ENCODE measurements at places on chromosomes 4 and X.

DNA sequence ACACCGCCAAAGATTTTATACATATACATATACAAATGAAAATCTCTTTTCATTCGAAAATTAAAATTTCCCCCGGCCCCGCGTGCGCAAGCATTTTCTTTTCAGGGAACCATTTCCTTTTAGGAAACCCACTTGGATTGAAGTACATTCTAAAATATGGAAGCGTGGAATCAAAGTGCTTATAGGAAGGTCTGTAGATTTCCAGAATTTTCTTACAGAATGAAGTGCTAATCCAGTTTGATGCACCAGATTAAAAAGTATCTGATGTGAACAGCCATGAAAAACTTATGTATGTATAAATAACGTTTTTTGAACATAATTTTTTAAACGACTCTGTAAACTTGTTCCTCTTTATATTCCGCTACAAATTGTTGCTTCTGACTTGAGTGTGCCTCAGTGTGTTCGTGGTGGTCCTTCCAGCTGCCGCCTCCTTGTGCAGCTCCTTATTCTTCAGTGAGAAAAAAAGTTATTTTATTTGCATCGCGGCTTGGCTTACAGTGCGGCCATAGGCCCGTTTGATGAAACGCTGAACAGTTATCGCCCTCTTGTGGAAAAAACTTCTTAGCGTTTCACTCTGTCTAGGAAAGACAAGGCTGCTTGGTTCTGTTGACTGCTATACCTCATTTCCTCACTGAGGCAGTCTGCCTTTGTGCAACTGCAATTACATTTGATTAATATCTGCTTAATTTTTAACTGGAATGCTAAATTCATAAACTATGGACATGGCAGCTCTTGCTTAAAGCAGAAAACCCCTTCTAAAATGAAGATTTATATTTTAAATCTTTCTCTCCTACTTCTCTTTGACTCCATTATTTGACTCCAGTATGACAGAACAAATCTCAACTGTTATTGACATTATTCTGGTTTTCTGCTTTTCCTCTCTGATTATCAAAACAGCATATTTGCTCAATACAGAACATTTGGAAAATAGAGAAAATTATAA lies 4.7 kb upstream of the NKX6-1 start:
- no peak for DNase-seq

- DNase-seq = no peak
These were observed 18.4 kb upstream of the MGST2 start for GRCh38 chr4:139647184-139647583.

DNA sequence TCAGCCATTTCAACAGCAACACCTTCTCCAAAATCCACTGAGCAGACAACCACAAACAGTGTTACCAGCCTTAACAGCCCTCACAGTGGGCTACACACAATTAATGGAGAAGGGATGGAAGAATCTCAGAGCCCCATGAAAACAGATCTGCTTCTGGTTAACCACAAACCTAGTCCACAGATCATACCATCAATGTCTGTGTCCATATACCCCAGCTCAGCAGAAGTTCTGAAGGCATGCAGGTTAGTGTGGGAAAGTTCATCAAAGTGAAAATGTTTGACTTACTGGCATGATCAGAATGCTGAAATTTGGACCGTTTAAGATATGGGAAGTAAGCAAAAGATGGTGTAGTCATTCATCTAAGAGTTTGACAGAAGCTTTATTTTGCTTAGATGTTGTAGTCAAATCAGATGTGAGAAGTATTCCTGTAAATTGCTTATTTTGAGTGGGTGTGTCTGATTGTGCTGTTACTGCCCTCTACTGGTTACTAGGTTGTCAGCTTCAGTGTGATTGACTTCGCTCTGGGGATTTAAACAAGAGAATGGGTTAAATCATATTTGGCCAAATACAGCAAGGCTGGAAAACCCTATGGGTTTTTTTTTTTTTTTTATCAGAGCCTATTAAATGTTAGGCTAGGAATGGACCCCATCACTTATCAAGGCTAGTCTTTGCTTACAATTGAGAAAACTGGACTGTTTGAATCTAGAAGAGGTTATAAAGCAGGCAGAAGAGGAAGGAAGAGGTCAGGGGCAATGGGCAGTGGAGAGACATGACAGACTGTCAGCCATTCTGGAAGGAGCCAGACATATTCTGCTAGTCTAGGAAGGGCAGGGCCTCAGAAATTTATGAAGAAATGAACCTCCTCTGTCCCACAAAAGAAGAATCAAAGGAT lies 130.3 kb downstream of the DIPK2B start:
- DNase-seq = no peak

DNA sequence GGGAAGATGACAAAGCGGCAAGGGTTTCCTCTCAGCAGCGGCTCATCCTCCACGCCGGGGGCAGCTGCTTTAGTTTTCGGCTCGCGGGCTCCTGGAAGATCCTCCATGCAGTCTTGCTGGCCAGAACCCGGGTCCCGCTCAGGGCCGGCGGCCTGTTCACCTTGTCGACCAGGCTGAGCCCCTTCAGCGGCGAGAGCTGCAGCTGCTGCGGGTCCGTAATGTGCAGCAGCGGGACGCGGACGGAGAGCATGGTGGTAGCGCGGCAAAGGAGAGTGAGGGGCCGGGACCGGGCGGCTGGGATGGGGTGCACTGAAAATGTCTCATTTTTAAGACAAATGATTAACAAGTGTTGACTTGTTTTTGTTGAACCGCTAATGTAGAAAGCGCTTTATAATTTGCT lies 33.2 kb downstream of the EFHC2 start:
- DNase-seq = no peak

- DNase-seq = no peak
These were observed 19.4 kb downstream of the SORBS2 start for GRCh38 chr4:185792384-185793115.

DNA sequence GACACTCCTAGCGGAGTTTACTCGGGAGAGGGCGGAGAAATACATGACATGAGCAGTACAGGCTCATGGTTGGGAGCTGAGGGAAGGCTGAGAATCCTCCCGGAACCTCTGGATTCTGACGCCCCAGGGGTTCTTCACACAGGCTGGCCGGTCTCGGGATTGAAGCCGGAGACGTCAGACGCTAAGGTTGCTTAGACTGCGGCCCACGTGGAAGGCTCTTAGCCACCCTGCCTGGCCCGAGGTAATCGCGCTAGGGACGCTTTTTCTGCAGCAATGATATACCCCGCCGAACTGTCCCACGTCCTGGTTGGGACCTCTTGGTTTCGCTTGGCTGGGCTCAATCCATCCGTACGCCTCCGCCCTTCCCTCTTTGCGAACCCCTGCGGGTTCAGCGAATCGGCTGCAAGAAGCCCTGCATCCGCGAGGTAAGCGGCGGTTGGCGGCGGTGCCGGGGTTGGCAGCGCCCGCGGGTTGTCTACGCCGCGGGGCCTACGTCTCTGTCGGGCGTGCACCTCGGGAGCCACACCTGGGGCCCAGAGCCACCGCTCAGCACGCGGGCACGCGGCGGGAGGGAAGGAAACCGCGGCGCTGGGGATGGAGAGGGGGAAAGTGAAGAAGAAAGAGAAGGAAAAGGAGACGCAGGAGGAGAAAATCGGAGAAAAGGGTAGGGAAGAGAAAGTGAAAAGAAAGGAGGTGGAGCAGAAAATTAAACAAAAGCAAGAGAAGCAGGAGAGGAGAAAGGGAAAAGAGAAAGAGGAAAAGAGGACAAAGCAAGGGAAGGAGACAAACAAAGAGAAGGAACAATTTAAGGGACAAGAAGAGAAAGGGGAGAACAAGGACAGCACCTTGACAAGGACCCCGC lies at the start of gene ARL9:
ARL9 (plus strand) TSS at position 523 of the 862 bp plus-strand sequence; CDS start at position 595, 72 bp downstream.
- no peak for DNase-seq
